ENCODE measurements at places on chromosomes 5 and 9.

DNA sequence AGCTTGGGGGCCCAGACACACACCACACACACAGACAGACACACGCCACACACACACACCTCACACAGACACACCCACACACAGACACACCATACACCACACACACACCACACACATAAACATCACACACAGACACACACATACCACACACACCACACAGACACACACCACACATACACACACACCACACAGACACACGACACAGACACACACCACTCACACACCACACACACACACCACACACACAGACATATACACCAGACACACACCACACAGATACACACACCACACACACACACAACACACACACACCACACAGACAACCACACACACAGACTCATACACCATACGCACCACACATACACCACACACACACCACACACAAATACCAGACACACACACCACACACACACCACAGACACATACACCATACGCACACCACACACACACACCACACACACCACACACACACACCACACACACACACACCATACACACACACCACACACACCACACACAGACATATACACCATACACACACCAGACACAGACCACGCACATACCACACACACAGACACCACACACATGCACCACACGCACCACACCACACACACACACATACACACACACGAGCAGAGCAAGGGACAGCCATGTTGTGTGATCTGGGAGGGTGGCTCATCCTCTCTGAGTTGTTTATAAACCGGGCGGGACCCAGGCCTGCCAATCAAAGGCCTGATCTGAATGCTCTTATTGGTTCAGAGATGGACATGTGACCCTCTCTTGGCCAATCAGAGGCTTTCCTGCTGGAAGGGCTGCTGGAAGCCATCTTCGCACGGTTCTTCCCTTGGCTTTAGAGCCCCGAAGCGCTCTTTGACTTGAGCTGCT is 148.3 kb downstream of the GAPVD1 start:
- H3K4me3 ChIP-seq: no peak overlapping the region
- DNase-seq: no peak
- H3K4me1 ChIP-seq: no peaks in the 10 kb centered on the region
- no peak overlapping the region for H3K27ac ChIP-seq
- H3K27me3 ChIP-seq: peaks cover 61% of the 10 kb centered on the region

GRCh38 chr5:121667292-121667691 is 184.4 kb upstream of the FTMT start:
- H3K4me1 ChIP-seq: no peaks in the 10 kb centered on the region
- no peaks in the 10 kb centered on the region for H3K36me3 ChIP-seq
- H3K27ac ChIP-seq: no peak overlapping the region

DNA sequence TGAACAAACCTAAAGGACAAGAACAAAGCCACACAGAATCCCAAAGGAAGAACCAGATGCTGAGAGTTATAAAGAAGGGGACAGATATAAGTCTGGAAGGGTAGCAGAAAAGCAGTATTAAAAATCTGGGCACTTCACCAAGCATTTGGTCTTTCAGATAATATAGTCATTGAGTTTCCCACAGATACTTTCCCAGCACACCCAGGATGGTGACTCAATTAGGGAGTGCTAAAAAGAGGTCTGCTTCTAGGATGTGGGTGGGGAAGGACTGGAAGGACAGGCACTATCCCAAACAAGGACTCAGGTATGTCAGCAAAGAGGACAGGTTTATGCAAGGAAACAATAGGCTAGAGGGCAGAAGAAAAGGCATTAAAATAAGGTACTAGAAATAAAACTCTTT is 59.3 kb downstream of the DIAPH1 start:
- no peak for DNase-seq
- no peak overlapping the region for H3K4me3 ChIP-seq
- peaks cover 13% of the 10 kb centered on the region for H3K4me1 ChIP-seq
- H3K36me3 ChIP-seq: peaks cover 11% of the 10 kb centered on the region

GRCh38 chr5:172187118-172188032 is 649 bp downstream of the STK10 start:
- peak overlapping the region; percentile 95 for H3K27ac ChIP-seq
- H3K27me3 ChIP-seq: no peaks in the 10 kb centered on the region
- DNase-seq: peak; percentile 63
- no peaks in the 10 kb centered on the region for H3K36me3 ChIP-seq

DNA sequence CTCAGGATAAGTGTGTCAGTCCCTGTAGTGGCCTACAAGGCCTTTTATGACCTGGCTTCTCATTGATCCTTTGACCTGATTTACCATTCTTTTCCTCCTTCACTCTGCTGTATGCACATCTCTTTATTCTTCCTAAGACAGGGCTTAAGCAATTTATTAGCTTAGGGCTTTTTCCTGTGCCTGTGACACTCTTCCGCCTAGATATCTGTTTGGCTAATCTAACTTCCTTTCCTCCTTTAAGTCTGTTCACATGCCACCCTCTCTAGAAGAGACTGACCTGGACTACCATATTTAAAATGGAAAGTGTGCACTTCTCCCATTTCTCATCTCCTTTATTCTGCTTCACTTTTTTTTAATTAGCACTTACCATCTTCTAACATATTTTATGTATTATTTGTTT is 29.1 kb downstream of the FOCAD start:
- DNase-seq: no peak
- H3K4me3 ChIP-seq: no peak overlapping the region
- H3K27me3 ChIP-seq: no peaks in the 10 kb centered on the region
- H3K4me1 ChIP-seq: no peaks in the 10 kb centered on the region
- H3K36me3 ChIP-seq: peaks cover 4% of the 10 kb centered on the region
- no peak overlapping the region for H3K27ac ChIP-seq

DNA sequence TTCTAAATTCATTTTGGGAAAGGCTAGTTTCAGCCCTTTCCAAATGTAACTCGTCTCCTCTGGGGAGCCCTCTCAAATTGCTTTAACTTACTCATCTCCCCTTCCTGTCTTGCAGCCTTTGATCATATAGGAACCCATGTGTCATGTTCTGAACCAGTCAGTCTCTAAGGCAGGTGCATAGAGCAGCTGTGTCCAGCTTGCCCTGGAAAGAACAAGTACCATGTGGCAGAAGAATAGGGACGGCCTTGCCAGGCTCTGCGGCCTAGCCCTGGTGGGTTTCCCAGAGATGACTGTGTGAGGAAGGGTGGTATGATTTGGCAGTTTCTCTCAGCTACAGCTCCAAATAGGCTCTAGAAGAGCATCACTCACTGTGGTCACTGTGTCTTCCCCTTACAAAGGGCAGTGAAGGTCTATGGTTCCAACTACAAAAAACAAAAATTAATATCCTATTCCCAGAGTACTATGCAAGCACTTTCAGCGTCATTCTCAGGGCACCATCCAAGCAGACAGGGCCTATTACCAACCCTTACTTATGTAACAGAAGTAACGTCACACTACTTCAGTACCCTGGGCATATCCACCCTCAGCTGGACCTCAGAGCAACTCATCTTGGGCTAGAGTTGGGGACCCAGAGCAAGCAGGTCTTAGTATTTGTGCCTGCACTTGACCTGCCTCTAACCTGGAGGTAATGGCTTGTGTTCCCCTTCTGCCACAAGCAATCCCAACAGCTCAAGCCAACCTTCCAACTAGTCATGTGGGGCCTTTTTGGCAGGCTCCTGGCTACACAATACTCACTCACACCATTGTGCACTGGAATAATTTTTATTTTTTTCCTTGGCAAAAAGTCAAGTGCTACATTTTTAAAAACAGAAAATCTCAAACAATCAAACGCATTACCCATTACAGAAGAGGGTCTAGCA is 37.2 kb upstream of the UBAP2 start:
- H3K27ac ChIP-seq: no peak overlapping the region
- no peak for DNase-seq
- H3K4me1 ChIP-seq: no peaks in the 10 kb centered on the region

- no peak overlapping the region for H3K27ac ChIP-seq
- no peaks in the 10 kb centered on the region for H3K27me3 ChIP-seq
- peaks cover 14% of the 10 kb centered on the region for H3K4me1 ChIP-seq
- no peak for DNase-seq
Observed at GRCh38 chr5:150485693-150486401, 22.1 kb upstream of the NDST1 start.

DNA sequence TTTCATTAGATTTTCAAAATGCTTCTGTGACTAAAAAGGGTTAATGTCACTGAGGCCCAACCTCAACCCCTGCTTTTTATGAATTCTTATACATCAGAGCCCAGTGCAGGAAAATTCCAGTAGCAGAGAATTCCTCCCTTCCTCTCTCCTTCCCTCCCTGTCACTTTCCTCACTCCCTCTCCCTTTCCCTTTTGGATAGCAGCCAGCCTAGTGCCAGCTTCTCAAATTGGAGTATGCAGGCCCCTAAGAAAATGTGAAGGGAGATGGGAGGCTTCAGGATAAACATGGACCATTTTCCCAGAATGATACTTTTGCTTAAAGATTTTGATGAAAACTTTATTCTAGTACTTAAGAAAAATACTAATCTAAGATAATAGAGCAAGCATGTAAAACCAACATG is 507.4 kb downstream of the KDM4C start:
- DNase-seq: no peak
- H3K36me3 ChIP-seq: no peaks in the 10 kb centered on the region
- H3K4me1 ChIP-seq: no peaks in the 10 kb centered on the region
- H3K27ac ChIP-seq: no peak overlapping the region
- no peaks in the 10 kb centered on the region for H3K27me3 ChIP-seq
- no peak overlapping the region for H3K4me3 ChIP-seq

DNA sequence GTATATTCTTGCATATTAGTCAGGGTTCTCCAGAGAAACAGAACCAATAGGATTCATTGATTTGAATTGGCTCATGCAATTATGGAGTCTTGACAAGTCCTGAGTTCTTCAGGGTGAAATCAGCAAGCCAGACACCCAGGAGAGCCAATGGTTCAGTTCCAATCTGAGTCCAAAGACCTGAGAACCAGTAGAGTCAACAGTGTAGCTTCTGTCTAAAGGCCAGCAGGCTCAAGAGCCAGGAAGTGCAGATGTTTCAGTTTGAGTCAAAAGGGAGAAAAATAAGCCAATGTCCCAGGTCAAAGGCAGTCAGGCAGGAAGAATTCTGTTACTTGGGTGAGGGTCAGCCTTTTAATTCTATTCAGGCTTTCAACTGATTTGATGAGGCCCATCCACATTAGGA is 37.8 kb upstream of the ANKRD34B start:
- no peak overlapping the region for H3K27ac ChIP-seq
- H3K4me3 ChIP-seq: no peak overlapping the region
- no peaks in the 10 kb centered on the region for H3K4me1 ChIP-seq
- H3K36me3 ChIP-seq: no peaks in the 10 kb centered on the region
- no peak for DNase-seq
- no peaks in the 10 kb centered on the region for H3K27me3 ChIP-seq

- H3K36me3 ChIP-seq: no peaks in the 10 kb centered on the region
- no peak for DNase-seq
- H3K4me3 ChIP-seq: no peak overlapping the region
- no peaks in the 10 kb centered on the region for H3K27me3 ChIP-seq
- no peak overlapping the region for H3K27ac ChIP-seq
Observed at GRCh38 chr5:50886657-50887345, 220.4 kb downstream of the PARP8 start.

- no peak overlapping the region for H3K27ac ChIP-seq
- no peaks in the 10 kb centered on the region for H3K4me1 ChIP-seq
- peaks cover 4% of the 10 kb centered on the region for H3K27me3 ChIP-seq
- no peaks in the 10 kb centered on the region for H3K36me3 ChIP-seq
- no peak overlapping the region for H3K4me3 ChIP-seq
Observed at GRCh38 chr5:32760091-32760509, 49.0 kb downstream of the NPR3 start.

DNA sequence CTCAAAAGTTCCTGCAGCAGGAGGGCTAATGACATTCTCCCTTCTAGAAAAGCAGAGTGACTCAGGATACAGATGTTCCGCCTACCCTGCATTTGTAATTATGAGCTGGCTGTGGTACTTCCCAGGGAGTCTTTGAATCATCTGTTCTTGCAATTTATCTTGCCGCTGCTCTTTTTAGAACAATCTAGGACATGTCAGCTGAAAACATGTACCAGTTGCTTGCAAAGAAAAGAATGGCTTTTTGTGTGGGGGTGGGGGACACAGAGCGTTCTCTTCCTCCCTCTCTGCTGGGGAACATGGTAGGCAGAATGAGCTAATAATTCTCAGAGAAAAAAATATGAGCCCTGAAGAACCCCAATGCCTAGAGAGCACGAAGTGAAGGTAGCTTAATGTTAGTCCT is 51.7 kb upstream of the TUT7 start:
- H3K36me3 ChIP-seq: no peaks in the 10 kb centered on the region
- no peaks in the 10 kb centered on the region for H3K4me1 ChIP-seq
- no peak overlapping the region for H3K27ac ChIP-seq
- no peaks in the 10 kb centered on the region for H3K27me3 ChIP-seq
- H3K4me3 ChIP-seq: no peak overlapping the region

DNA sequence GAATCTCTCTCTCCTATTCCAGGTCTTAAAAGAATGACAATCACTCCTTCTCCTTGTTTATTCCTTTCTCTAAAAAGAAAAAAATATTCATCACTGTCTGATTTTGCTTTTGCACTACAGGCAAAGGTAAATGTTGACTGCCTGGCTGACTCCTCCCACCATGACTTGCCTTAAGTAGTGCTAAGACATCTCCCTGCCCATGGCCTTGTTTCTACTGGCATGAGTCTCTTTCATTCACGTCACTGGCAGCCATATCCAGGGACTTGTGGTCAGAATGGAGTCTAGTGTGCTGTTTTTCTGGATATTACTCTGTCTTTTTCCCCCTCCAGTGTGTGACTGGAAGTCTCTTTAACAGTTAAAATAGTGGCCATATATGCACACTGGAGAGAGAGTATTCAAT is 522.9 kb upstream of the DAB2 start:
- no peak for DNase-seq
- no peaks in the 10 kb centered on the region for H3K4me1 ChIP-seq
- H3K27ac ChIP-seq: no peak overlapping the region
- no peak overlapping the region for H3K4me3 ChIP-seq

DNA sequence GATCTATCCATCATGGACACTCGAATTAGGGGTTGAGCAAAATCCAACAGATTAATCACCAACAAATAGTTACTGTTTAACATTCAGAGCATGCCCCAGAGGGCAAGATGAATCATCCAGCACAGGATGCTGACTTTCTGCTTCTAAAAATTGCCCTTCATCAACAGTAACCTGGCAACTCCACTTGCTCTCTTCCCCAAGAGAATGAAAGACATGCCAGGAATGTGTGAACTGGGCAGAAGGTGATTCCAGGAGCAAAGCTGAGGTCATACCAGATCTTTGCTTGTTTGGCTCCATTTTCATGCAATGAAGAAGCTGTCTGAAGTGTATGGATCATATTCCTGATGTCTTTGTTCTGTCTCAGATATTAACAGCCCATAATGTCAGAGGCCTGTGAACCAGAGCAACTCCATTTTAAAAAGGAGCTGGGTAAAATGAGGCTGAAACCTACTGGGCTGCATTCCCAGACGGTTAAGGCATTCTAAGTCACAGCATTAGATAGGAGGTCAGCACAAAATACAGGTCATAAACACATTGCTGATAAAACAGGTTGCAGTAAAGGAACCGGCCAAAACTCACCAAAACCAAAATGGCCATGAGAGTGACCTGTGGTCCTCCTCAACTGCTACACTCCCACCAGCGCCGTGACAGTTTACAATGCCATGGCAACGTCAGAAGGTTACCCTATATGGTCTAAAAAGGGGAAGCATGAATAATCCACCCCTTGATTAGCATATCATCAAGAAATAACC is 2.5 kb upstream of the ZNF367 start:
- no peak for DNase-seq
- H3K36me3 ChIP-seq: no peaks in the 10 kb centered on the region
- H3K4me3 ChIP-seq: no peak overlapping the region
- H3K27ac ChIP-seq: peak overlapping the region; percentile 79
- H3K4me1 ChIP-seq: peaks cover 4% of the 10 kb centered on the region
